HuH-7 (cell line): ENCODE measurements at places on chromosomes 16 and 17.

GRCh38 chr17:70050931-70051330, 24.1 kb upstream of the KCNJ16 start:
- DNase-seq: no peak

- DNase-seq: no peak
Observed at GRCh38 chr17:8658810-8659209, 28.3 kb upstream of the MYH10 start.

DNA sequence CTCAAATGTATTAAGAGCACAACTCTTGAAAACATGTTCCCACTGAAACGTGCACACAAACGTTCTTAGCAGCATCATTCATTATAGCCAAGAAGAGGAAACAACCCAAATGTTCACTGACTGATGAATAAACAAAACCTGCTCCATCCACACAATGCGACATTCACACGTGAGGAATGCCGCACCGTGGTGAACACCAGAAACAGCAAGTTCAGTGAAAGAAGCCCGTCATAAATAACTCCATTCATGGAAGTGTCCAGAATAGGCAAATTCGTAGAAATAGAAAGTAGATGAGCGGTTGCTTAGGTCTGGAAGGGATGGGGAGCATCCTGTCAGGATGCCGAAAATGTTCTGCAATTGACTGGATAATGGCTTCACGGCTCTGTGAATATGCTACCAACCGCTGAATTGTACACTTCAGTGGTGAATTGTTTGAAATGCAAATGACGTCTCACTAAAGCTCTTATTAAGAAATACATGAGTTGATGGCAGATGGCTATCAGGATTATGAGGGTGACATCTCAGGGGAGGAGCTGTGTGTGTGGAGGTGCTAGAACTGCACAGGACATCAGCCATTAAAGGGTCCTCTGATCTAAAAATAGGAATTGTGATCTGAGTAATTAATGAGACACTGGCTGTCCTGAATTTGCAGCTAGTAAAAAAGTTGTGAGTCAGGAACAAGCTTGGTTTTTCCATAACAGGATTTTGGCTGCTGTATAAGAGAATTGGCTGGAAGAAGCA, 771.0 kb downstream of the KCNJ18 start:
- DNase-seq: no peak

- no peak for DNase-seq
Observed at GRCh38 chr16:56632848-56633365, 448 bp downstream of the MT1M start.

- no peak for DNase-seq
Observed at GRCh38 chr17:33580215-33580614, 287.1 kb upstream of the ASIC2 start.

DNA sequence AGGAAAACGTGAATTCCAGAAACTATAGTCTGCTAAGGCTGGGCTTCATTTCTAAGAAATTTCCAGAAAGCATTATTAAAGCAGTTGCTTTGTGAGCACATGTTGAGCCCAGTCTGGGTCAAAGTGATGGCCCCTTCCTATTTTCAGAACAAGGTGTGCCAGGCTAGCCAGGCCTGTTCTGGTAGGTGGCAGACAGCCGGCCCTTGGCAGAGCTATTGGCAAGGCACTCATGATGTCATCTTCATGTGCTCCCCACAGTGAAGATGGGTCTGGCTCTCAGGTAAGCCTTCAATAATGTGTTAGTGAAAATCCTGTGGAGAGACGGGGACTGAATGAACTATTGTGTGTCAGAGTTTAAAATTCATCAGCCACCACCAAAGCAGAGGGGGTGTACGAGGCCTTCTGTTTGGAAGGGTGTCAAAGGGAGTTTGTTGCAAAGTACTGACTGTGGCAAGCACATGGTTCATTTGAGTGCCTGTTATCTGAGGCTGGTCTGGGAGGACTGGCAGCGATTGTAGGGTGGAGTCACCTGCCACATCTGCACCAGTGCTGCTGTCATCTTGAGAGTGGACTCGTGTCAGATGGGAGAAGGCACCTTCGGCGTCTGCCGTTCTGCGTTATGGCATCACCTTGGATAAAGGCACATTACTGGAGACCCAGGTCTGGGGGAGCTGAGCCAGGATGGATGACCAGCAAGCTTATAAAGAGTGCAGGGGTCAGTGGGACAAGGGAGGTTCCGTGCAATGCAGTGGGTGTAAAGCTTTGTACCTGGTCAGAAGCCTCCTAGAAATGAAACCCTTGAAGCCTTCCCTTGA, 43.4 kb downstream of the KSR1 start:
- DNase-seq: no peak

DNA sequence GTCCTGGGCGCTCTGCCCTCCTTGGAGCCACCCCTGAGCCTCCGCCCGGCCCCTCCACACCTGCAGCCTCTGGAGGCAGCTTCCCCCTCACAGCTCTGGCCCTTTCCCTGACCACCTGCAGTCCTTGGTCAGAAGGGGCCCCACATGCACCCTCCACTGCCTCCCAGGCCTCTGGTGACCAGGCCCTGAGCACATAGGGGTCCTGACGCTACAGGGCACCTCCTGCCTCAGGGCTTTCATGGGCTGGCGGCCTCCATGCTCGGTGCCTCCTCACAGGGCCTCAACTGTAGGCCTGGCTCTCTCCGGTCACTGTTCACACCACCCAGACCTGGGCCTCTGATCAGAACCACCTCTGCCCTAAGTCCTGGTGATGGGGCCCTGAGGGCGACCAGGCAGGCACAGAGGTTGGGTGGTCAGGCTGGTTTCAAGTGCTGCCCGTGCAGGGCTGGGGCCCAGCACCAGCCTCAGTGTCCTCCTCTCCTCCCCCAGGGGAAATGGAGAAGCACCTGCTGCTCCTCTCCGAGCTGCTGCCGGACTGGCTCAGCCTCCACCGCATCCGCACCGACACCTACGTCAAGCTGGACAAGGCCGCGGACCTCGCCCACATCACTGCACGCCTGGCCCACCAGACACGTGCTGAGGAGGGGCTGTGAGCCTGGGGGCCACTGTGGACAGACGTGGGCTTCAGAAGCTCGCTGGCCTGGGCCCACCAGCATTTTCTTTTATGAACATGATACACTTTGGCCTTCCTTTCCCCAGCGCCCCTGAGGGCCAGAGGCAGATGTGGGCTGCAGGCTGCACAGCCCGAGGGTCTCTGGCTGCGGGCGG, 3.9 kb downstream of the APRT start:
- DNase-seq: no peak

GRCh38 chr16:50940275-50940854, 198.5 kb downstream of the CYLD start:
- no peak for DNase-seq
